ENCODE measurements at places on chromosomes 7 and 10.

DNA sequence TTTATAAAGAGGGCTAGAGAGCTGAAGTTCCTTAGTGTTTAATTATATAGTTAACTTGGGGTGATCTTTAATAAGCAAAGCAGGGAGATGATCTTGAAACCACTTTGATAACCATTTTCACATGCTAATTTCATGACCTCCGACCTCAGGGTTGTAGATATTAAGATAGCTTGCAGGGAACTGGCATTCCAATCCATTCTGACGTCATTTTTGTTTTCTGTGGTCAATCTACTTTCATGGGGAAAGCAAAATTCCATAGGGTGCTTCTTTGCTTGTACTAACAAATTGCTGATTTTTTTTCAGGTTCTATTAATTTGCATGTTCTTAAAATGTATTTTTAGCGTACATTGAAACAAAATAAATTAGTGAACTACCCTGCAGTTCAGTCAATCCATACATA is 139.3 kb downstream of the CDCA7L start:
- DNase-seq = no peak

DNA sequence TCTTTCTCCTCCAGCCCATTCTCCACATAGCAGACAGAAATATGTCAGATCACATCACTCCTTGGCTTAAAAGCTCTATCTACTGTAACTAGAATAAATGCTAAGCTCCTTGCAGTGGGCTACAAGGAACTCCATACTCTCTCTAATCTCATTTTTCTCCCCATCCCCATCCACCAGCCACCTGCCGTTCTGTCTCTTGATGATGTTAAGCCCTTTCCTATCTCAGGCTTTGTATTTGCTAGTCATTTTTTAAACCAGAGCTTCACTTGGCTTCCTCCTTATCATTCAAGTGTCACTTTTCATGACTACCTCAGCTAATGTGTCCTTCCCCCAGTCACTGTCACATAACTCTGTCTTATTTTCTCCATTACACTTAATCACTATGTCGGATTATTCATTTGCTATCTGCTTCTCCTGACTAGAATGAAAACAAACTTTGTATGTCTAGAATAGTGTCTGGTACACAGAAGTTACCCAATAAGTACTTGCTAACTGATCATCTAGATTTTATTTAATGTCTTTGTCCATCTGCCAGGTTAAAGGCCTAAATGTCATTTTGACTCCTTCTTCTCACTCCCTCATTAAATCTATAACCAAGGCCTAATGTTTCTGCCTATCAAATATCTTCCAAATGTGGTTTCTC is 87.2 kb upstream of the RPA3 start:
- DNase-seq = no peak

DNA sequence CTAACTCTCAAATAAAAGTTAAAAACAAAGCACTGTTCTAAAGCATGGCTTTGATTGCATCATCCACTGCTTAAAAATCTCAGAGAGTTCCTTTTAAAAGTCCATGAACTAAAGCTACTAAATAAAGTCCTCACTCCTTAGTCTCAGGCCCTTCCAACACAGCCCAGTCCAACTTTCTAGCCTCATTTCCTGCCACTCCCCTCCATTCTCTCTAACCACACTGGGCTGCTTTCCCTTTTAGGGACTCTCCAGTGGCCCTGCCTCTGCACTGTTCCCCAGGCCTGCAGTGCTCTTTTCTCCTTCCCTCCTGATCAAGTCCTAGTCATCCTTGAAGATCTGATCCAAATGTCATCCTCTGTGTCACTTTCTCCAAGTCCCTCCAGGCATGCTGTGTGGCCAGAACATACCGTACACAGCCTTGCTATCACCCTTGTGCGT is 56.9 kb upstream of the PPP1R3C start:
- DNase-seq = no peak

DNA sequence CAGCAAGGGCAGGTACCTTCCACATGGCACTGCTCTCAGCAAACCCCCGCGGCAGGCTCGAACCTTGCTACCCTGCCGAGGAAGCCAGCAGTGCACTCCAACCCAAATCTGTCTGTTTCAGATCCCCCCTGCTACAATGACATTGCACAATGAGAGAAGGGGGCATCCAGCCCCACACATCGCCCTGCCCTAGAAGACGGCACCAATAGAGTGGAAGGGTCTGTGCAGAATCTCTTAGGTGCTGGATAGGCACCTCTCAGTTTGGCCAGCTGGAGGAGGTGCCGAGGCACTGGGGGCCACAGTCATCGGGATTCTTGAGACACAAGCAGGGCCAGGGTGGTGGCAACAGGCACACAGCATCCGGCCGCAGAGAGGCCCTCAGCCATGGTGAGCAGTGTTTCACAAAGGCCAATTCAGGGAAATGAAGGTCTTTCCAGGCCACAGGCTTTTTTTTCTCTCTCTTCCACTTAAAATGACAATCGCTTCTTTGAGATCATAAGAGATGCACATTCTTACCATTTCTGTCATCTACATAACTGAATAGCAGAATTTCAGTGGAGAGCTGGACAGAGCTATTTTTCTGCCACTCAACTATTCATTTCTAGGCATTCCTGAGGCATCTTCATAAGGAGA is 281.3 kb downstream of the TNS3 start:
- no peak for DNase-seq

Measured in omental fat pad (tissue), 4 donors.